ENCODE measurements at places on chromosomes 2 and 18.
A peak's percentile ranks its signal among the peaks of the same experiment; 100 is the strongest.

- no peak for DNase-seq
These were observed 105.5 kb upstream of the HDAC4 start for GRCh38 chr2:239506101-239506857.

GRCh38 chr2:99404039-99404796, 67.0 kb downstream of the EIF5B start:
- no peak for DNase-seq

DNA sequence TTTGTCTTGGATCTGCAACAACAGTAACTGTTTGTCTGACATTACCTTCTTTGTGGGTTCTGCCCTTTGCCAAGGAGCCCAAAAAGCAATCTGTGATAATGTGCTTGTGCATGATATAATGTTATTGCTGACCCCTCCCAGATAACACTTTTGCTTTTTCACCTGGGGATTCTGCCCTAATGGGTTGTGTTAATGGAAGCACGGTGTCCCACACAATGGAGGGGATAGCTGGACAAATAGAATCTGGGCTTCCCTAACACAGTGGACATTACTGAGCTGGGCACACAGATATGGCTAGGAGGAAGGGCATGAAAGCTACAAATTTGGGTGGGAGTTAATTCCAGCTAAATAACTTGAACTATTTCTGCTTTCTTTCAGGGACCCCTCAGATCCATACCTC, 20.6 kb downstream of the PLB1 start:
- DNase-seq, result no peak

DNA sequence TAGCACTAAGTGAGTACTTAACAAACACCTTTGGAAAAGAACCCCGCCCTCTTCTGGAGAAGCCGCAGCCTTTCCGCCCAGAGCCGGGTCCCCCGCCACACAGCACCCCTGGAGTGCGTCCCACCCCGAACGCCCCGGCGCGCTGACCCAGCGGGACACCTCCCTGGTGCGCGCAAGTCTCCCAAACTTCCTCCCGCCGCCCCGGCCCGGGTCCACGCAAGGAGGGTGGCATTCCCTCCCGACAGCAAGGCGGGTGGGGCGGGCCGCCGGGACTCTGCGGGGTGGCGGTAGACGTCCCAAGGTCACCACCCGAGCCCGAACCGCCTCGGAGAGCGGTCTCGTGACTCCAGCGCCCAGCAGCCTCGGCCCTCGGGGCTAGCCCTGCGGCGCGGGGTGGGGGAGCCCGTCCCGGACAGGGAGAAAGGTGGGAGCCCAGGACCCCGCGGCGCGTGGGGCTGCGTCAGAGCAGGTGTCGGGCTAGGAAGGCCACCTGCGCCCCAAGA, 598 bp downstream of the CCDC93 start:
- peak; percentile 15 for DNase-seq

- peak; percentile 19 for DNase-seq
These were observed 753 bp downstream of the ITPRIPL1 start for GRCh38 chr2:96325884-96326255.

- no peak for DNase-seq
These were observed 53.2 kb downstream of the RAPGEF4 start for GRCh38 chr2:172788871-172789270.

- no peak for DNase-seq
These were observed 954.9 kb downstream of the TDRD15 start for GRCh38 chr2:22078701-22079100.

- DNase-seq, result no peak
These were observed 154.9 kb downstream of the ATAD2B start for GRCh38 chr2:23772056-23772455.

- DNase-seq, result no peak
These were observed 18.8 kb downstream of the SMYD1 start for GRCh38 chr2:88086401-88086800.

GRCh38 chr18:48804856-48805610, 145.7 kb downstream of the SMAD7 start:
- no peak for DNase-seq

GRCh38 chr2:183267148-183267827, 143.0 kb downstream of the NUP35 start:
- DNase-seq, result no peak

DNA sequence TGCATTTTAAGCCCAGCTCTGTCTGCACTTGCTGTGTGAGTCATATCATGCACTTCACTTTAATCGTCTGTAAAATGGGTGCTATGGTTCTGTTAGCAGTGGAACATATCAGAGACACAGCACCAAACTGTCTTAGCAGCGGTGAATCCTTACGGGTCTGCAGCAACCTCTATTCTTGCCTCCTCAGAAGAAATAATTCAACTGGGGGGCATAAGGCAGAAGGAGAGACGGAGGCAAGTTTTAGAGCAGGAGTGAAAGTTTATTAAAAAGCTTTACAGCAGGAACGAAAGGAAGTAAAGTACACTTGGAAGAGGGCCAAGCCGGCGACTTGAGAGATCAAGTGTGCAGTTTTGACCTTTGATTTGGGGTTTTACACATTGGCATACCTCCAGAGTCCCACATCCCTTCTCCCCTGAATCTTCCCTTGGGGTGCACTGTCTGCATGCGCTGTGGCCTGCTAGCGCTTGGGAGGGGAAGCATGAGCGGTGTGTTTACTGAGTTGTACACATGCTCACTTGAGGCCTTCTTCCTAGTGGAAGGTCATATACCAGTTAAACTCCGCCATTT, 109.8 kb downstream of the DDX1 start:
- no peak for DNase-seq

Data from activated CD4-positive, CD25-positive, alpha-beta regulatory T cell (primary cell).